Caki2 (cell line): ENCODE measurements at places on chromosomes 11 and 22.

- DNase-seq: no peak
Observed at GRCh38 chr11:128483211-128483788, 104.1 kb downstream of the ETS1 start.

GRCh38 chr11:134753771-134754520 lies 341.9 kb upstream of the B3GAT1 start:
- no peak for DNase-seq

- DNase-seq: no peak
Observed at GRCh38 chr11:112522536-112522935, 261.9 kb upstream of the PLET1 start.

DNA sequence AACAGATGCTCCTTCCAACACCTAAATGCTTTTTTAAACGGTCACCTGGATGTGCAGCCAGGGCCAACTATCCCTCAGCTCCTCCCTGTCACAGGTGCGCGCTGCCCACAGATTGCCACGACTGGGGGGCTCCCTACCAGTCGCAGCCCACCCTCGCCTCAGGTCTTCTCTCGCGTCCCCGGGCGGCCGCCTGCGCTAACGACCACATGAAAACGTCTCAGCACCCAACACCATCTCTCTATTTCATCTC lies 469 bp downstream of the ZBED5 start:
- DNase-seq: no peak

DNA sequence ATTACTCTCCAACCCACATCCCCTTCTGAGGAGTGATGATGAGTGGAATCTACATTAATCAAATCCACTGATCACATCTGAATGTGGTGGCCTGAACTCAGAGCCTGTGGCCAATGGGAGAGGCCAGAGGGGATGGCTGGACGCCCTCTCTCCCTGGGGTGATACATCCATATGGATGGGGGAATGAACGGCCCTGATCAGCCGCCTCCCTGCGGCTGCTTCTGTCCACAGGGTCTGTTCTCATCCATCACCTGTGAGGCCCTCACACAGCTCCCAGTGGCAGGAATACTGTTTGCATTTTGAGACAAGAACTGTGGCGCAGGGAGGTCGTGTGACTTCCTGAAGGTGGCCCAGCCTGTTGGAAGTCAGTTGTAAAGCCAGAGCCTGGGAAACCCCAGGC lies 78.3 kb upstream of the SHISAL1 start:
- DNase-seq: no peak

GRCh38 chr22:43018615-43019014 lies 3.7 kb upstream of the PACSIN2 start:
- DNase-seq: peak; percentile 85

- no peak for DNase-seq
Observed at GRCh38 chr11:15935373-15935772, 421.0 kb downstream of the SOX6 start.

- DNase-seq: no peak
Observed at GRCh38 chr11:2775083-2775625, 75.4 kb upstream of the KCNQ1OT1 start.

GRCh38 chr22:26669060-26669481 lies 11.7 kb downstream of the MIAT start:
- peak; percentile 42 for DNase-seq

- DNase-seq: peak; percentile 66
Observed at GRCh38 chr11:2533587-2534133, 88.9 kb downstream of the KCNQ1 start.

DNA sequence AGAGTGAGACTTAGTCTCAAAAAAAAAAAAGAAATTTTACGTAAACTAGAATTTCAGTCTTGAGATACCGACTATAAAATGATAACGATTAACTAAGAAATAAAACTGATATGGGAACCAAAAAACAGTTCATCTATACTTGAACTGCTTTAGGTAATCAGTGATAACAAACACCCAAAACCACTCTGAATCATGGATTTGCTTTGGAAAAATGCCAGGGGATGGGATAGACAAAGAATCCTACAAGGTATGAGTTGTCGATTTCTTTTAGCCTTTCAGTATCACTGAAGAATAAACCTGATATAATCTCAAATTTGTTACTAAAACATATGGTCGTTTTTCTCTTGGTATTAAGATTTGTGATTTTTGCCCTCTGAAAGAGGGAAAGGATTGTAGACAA lies 13.7 kb downstream of the CSTF3 start:
- DNase-seq: no peak

DNA sequence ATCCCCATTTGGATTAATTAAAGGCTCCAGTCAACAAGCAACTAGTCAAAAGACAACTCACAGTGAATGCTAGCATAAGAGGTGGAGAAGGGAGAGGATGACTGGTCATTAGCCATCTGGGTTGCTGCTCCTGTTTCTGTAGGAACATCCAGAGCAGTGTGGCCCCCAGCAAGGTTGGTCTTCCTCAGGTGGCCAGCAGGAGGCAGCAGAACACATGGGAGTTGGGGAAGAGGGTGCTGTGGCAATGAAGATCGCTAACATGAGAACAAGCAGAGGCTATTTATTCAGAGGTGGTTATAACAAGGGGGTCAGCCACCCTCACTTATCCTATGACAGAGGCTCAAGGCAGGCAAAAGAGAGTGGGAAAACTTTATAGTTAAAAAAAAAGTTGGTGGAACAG lies 21.3 kb downstream of the IZUMO1R start:
- DNase-seq: no peak

GRCh38 chr11:3665336-3666022 lies 5.7 kb downstream of the CHRNA10 start:
- no peak for DNase-seq

DNA sequence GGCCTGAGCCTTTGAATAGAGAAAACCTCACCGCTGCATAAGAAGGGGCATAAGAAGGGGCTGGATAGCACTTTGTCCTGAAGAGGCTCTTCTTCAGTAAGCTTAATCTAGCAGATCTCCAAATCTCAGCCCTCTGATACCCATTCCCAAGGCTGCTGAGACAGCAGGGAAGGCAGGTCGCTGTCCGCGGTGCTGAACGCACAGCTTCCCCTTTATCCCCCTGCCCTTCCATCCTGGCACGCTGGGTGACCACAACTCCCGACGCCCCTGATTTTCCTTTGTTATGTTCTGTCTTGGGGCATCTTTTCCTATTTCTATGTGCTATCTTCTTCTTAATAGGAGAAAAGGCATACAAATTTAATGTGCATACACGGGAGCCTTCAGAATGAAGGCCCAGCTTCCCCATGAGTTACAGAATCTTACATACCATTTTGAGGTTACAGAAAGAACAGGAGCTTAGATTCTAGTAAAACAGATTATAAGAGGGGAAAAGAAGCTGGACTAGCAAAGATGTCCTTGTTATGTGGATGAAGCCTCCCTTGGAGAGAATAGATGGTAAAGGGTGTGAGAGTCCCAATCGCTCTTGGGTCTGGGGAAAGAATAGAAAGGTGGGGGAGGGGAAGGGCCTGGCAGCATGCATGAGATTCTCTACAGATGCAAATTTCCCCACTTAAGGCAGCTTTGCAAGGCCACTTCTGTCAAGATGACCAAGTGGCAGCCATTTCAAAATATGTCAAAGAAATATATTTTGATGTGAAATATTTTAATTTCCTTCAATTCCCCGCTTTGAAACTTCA lies 5.7 kb upstream of the SULT4A1 start:
- peak; percentile 54 for DNase-seq

GRCh38 chr11:11038352-11038751 lies 180.5 kb upstream of the ZBED5 start:
- no peak for DNase-seq

DNA sequence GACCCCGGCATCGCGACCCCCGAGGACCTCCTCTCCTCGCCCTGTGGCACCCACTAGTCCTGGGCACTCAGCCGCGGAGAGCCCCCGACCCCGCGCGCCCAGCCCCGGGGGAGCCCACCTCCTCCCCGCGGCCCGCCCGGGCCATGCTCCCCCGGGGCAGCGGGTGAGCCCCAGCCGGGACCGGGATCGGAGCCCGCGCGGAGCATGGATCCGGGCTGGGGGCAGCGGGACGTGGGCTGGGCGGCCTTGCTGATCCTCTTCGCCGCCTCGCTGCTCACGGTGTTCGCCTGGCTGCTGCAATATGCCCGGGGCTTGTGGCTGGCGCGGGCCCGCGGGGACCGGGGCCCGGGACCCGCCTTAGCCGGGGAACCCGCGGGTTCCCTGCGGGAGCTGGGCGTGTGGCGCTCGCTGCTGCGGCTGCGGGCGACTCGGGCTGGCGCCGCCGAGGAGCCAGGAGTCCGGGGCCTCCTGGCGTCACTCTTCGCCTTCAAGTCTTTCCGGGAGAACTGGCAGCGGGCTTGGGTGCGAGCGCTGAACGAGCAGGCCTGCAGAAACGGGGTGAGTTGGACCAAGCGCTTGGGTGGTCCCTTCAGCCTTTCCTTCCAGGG lies 498 bp downstream of the C2CD2L start:
- no peak for DNase-seq
